Astrocyte (in vitro differentiated cells and primary cell): ENCODE measurements at places on chromosomes 4 and X. TPM values are rescaled to one million over a fixed set of nuclear protein-coding genes. Genes with fewer than 3 reads are reported as not detected.

DNA sequence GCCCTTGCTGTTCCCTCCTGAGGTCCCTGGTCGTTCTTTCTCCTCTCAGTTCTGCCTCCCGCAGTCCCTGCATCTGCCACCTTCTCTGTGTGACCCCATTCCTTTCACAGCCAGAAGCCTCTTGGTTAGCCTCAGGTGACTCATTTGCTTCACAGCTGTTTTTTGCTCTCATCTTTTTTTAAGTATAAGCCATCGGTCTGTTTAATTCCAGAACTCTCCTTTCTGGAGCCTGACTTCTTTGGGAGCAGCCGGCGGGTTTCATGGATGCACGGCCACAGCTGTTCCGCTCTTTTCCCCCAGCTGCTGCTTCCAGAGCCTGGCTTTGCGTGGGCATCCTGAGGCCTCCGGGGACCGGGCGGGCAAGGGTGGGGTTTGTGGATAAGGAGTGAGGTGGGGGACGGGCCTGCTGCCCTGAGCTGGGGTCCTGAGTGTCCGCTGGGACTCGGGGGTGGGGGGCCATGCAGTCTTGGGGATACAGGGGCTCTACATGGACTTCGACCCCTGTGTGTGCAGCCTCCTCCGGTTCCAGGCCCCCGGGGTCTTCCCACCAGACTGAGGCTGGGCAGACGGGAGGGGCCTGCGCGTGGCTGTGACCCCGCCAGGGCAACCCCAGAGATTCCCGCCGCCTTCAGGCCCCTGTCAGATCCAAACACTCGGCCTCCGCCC, 46.7 kb downstream of the PCGF3 start:
- DNase-seq: peak; percentile 49

GRCh38 chrX:140092121-140092520, 126.8 kb upstream of the CXorf66 start:
- DNase-seq: no peak

- DNase-seq: no peak
Observed at GRCh38 chrX:13218758-13219157, 101.1 kb downstream of the ATXN3L start.

Gene MSANTD1
- total RNA-seq: 1.4 and 1.6 TPM in 2 replicates

Gene ASMT
- not detected in 2 replicates for total RNA-seq

Gene SPANXN3
- not detected in 2 replicates for total RNA-seq
